ENCODE measurements at places on chromosomes 12 and 14. TPM values are rescaled to one million over a fixed set of nuclear protein-coding genes. Genes with fewer than 3 reads are reported as not detected.

DNA sequence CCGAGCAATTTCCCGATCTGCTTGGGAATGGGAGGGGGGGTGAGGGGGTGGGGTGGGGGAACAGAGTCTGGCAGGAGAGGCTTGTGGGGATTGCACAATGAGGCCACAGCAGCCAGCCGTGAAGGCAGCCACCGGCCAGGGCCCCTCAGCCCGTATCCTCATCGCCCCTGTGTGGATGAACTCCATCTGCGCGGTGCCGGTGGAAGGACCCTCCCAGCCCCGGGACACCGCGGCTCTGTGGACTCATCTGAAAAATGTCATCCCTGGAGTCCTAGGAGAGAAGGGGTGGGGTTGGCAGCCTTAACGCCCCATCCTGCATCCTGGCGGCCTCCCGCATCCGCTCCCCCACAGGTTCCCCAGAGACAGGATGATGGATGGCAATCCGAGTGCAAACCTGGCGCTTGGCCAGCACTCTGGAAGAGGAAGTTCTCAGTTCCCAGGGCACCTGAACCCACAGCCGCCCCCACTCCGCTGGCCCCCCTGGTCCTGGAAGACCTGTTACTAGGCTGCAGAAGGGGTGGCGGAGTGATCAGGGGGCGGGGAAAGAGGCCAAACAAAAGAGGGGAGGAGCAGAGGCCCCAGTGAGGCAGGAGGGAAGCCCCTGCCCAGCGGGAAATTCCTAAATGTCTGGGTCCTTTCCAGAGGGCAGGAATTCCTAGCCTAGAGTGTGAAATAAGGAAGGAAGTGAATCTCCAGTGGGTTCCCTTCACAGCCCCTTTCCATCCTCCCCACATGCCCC, 1.2 kb upstream of the TNFAIP2 start:
- DNase-seq = peak; percentile 60
- H3K27ac ChIP-seq = no peak overlapping the region
- no peaks in the 10 kb centered on the region for H3K27me3 ChIP-seq
- peaks cover 7% of the 10 kb centered on the region for H3K36me3 ChIP-seq
- H3K4me3 ChIP-seq = no peak overlapping the region
- peaks cover 28% of the 10 kb centered on the region for H3K4me1 ChIP-seq

DNA sequence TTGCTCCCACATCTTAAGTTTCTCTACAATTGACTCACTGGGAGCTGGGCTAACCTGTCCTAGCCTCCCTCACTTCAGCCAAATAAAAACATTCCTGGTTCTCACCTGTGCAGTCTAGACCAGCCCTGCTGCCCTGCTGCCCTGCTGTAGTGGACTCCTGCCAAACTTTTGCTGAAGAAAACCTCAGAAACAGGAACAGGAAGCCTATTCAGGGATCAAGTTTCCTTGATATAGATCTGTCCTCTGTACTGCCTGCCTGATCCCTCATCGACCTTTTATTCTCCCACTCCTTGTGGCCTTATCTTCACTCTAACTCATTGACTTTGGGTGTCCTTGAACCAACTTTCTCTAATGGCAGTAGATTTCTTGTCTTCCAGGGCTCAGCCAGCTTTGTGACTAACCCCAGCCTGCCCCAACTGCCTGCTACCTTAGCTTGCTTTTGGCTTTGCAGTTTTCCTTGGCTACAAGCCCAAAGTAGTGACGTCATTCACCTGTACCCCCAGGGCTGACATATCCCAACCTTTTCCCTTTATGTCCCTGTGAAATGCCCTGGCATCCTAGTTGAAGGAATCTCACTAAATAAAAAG, 234.8 kb downstream of the DUSP6 start:
- no peaks in the 10 kb centered on the region for H3K36me3 ChIP-seq
- H3K4me3 ChIP-seq = no peak overlapping the region
- H3K27me3 ChIP-seq = no peaks in the 10 kb centered on the region
- DNase-seq = no peak
- H3K4me1 ChIP-seq = no peaks in the 10 kb centered on the region
- no peak overlapping the region for H3K27ac ChIP-seq

GRCh38 chr12:130775953-130776856, 60.1 kb upstream of the RIMBP2 start:
- peaks cover 10% of the 10 kb centered on the region for H3K4me1 ChIP-seq
- H3K4me3 ChIP-seq = peak overlapping the region; percentile 4
- H3K27ac ChIP-seq = no peak overlapping the region
- no peaks in the 10 kb centered on the region for H3K27me3 ChIP-seq
- no peaks in the 10 kb centered on the region for H3K36me3 ChIP-seq

DNA sequence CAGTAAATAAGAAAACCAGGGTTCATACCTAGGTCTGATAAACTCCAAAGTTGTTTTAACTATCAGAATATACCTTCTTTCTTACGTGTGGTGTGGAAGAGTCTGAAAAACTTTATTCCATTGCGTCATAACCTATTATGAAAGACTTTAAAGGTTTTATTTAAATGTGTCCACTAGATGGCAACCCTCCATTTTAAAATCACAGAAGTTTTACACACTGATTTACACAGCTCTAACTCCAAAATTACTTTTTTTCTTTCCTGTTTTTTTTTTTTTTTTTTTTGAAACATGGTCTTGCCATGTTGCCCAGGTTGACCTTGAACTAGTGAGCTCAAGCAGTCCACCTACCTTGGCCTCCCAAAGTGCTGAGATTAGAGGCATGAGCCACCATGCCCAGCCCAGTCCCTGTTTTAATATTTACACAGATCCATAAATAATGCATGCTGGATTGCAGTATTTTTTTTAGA, 17.3 kb upstream of the TMPRSS12 start:
- H3K4me3 ChIP-seq = no peak overlapping the region
- peak; percentile 46 for DNase-seq
- H3K4me1 ChIP-seq = no peaks in the 10 kb centered on the region
- H3K27ac ChIP-seq = no peak overlapping the region
- H3K36me3 ChIP-seq = no peaks in the 10 kb centered on the region
- H3K27me3 ChIP-seq = no peaks in the 10 kb centered on the region

DPY19L2 gene
- total RNA-seq = 7.0 TPM

PKP2 gene
- total RNA-seq = 29.9 TPM

TNS2 gene
- total RNA-seq = 8.8 TPM

HOXC12 gene
- total RNA-seq = 11.0 TPM

Data from SJSA1 (cell line).